Putamen (tissue), 1 donor: ENCODE measurements at places on chromosomes 11 and 22.

GRCh38 chr11:112277941-112278340 lies 17.3 kb upstream of the PLET1 start:
- DNase-seq = no peak

GRCh38 chr11:115418081-115418480 lies 86.1 kb downstream of the CADM1 start:
- DNase-seq = no peak

- peak; percentile 50 for DNase-seq
Observed at GRCh38 chr11:26753723-26754504, 32.1 kb upstream of the SLC5A12 start.

- DNase-seq = peak; percentile 85
Observed at GRCh38 chr11:66417000-66417399, 3.8 kb upstream of the NPAS4 start.

GRCh38 chr22:19875061-19875530 lies 20.4 kb upstream of the GNB1L start:
- DNase-seq = no peak

DNA sequence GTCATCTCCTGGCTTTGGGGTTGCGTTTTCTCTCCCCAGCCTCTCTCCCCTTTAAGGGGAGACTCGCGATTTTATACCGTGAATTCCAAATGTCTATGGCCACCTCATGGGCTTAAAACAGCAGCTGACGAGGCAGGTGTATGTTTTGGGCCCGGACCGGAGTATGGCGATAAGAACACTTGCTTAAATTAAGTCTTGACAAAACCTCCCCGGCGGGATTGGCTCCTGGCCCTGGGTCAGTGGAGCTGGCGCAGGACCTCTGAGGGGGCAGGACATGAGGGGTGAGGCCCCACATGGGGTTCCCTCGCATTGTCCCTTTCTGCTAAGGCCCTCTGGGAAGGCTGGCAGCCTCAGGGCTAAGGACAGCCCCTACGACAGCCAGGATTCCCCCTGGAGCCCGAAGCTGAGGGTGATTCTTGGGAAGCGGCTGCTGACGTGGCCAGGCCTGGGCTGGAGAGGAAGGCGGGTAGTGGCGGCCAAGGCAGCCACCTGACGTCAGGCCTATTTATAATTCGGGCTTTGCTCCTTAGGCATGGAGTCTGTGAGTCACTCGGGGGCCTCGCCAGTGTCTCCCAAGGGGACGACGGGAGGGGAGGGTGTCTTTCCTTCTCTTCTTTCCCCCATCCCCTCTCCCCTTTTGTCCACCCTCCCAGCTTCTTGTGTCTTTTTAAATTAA lies 12.7 kb downstream of the MYO18B start:
- DNase-seq = no peak

GRCh38 chr11:77470971-77471370 lies 2.9 kb downstream of the PAK1 start:
- no peak for DNase-seq

- DNase-seq = no peak
Observed at GRCh38 chr11:15227011-15227410, 112.3 kb downstream of the INSC start.

DNA sequence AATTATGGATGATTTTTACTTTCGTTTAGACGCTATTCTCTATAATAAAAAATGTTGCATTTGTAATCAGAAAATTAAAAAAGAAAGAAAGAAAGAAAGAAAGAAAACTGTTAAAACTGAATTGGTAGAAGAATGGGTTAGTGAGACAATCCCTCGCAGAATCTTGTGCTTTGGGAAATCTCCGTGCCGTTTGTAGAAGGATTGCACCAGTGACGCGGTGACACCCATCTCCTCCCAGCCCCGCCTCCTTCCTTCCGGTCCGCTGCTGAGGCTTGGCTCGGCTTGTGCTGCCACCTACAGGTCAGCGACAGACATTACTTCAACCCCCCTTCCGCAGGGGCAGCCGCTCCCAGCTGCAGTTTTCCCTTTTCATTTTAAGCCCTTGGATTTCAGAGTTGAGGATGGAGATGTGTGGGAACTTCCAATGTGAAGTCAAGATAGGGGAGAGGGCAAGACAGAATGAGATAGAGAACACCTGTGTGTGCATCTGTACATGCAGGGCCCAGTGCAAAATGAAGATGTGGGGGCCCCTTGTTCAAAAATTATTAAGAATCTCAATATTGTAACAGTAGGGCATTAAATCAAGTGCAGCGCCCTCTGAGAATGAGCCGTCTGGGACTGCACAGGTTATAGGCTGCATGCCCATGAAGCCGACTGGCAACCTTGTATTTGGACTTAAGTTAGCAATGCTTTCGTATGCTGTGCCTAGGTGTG lies 41.1 kb downstream of the TST start:
- DNase-seq = peak; percentile 85

DNA sequence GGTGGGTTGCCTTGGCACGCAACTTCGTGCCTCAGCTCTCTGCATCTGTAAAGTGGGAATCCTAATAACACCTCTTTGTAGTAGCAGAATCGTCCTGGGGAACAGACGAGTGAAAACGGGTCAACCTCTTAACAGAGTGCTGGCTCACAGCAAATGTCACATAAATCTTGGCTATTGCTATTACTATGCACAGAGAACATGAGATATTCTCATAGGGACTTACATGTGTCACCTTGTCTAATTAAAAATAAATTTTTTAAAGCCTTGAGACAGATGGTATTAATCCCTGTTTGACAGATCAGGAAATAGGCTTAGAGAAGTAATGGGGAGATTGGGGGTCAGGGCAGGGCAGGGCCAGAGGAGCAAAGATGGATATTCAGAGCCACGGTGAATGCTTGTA lies 44.3 kb upstream of the IGSF9B start:
- DNase-seq = no peak

DNA sequence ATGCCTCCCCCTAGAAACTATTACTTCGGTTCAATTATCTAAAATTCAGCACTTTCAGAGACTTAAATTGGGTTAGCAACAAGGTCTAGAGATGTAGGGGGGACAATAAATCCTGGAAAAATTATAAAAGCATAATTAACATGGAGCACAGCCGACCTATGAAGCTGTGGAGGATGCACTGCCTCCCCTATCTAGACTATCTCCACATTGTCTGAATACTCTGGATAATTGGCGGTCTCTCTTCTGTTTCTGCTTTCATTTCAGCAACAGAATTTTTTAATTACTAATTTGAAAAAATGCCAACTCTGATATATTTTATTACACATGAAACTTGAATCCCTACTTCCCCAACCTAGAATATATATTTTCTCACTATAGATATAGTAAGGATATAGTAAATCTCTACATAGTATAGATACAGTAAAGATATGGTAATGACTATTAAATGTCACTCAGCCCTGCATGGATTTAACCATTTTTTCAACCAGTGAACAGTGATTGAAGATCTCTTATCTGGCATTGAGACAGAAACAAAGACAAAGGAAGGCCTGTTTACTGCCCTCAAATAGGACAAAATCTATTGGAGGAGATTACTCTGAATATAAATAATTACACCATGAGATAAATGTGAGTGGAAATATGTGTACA lies 157.6 kb downstream of the BLID start:
- no peak for DNase-seq
